ENCODE measurements at places on chromosomes 12 and 14.

- no peak for DNase-seq
These were observed 9.1 kb downstream of the PRKCH start for GRCh38 chr14:61330511-61330910.

DNA sequence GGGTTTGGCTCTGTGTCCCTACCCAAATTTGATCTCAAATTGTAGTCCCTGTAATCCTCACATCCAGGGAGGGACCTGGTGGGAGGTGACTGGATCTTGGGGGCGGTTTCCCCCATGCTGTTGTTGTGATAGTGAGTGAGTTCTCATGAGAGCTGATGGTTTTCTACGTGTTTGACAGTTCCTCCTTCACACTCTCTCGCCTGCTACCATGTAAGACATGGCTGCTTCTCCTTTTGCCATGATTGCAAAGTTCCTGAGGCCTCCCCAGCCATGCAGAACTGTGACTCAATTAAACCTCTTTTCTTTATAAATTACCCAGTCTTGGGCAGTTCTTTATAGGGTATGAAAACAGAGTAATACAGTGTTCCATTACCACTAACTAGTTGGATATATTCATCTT is 10.3 kb upstream of the LRRC23 start:
- DNase-seq, result no peak

DNA sequence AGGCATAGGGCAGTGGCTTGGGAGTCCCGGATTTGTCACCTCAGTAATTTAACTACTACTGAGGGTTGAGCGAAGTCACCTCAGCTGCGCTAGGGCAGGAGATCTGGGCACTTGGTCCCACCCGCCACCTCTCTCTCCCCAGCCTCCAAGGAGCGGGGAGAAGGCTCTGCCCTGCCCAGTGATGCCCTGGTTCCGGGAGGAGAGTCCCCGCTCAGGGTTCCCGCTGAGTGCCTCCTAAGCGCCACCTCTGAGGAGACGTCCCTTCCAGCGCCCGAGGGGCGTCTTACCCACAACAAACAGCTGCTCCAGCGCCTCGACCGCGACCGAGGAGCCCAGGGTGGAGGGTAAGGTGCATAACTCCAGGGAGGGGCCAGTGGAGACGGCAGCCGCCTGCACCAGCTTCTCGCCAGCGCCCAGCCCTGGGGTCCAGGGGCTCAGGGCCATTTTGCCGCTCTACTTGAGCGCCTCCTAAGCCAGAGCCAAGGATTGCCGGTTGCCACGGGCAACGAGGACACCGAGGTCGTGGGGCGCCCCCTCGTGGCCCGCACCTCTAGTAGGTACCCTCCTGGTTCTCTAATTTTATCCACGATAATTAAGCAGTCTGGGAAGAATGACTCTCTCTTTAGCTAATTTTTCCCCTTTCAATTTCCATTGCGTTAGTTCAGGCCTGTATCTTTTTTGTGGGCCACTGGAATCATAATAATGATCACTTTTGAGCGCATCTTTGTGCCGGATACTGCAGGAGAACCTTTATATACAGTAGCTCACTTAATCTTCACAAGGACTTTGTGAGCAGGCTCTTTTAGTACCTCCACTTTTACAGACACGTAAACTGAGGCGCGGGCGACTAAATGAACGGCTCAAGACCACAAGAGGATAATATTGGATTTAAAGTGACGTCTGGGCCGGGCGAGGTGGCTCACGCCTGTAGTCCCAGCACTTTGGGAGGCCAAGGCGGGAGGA is at the start of gene CCDC175:
TSS of gene CCDC175 (minus strand) at position 481 of the 963 bp plus-strand sequence. CDS start at position 444, 37 bp downstream.
- DNase-seq, result peak; percentile 95

DNA sequence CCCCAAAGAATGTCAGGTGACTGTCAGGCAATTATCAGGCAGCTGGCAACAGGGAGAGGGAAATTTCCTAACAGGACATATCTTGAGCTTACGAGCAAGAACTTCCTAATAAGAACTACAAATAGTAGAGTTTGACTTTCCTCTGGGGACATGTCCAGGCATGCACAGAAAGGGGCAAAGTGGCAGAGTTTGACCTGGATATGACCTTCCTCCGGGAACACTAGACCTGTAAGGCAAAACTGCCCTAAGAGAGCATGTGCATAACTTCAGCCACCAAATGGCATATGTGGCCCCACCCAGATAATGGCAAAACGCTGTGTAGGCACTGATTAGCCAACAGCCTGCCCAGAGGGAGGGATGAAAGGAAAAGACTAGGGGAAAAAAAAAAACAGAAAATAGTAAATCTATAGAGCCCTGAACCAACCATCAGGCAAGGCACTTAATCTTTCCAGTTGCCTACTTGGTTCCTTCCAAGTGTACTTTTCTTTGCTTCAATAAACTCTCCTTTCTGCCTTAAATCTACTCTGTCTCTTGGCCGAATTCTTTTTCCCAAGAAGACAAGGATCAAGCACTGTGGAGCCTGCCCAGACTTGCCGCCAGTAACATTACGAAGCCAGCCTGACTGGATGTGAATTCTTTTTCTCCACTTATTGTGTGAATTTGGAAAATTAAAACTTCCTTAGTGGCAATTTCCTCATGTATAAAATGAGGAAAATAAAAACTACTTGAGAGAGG is 164.1 kb downstream of the SPTSSA start:
- no peak for DNase-seq

DNA sequence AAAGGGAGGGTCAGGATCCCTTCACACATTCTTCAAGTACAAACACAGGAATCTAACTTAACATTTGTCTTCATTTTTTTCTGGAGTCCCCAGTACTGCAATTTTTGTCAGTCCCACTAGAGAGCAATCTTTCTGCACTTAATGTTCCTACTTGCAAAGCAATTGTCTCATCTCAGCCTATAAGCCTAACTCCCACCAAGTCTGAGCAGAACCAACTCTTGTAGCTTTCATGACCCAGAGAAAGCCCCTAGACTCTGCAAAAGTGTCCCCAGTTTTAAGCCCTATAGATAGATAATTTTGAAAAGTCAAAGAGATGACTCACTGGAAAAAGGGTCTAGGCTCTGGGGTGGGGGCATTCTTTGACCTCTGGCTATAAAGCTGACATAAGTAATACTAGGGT is 1.8 kb upstream of the ZBTB39 start:
- no peak for DNase-seq

GRCh38 chr14:100294213-100294962 is 11.9 kb downstream of the SLC25A29 start:
- peak; percentile 3 for DNase-seq

DNA sequence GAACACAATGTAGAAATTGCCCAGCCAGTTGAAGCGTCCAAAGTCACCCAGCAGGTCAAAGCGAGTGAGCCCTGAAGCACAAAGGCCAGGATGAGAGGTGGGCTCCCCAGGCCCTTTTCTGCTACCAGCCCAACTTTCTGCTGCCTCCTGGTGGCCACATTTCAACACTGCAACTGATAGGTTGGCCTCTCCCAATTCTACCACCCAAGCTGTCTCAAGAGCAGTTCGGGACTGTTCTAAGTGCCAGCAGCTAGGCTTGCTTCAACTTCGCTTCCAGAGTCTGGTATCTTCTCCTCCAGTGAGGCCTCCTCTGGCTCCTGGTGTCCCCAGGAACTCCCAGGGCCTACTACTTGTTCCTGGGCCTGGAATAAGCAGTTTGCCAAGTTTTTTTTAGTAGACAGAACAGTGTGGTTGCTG is 3.4 kb upstream of the DHH start:
- DNase-seq, result peak; percentile 87

GRCh38 chr14:24226473-24226872 is 5.7 kb downstream of the NEDD8 start:
- no peak for DNase-seq

GRCh38 chr14:103816991-103817390 is 30.4 kb downstream of the PPP1R13B start:
- DNase-seq, result no peak

DNA sequence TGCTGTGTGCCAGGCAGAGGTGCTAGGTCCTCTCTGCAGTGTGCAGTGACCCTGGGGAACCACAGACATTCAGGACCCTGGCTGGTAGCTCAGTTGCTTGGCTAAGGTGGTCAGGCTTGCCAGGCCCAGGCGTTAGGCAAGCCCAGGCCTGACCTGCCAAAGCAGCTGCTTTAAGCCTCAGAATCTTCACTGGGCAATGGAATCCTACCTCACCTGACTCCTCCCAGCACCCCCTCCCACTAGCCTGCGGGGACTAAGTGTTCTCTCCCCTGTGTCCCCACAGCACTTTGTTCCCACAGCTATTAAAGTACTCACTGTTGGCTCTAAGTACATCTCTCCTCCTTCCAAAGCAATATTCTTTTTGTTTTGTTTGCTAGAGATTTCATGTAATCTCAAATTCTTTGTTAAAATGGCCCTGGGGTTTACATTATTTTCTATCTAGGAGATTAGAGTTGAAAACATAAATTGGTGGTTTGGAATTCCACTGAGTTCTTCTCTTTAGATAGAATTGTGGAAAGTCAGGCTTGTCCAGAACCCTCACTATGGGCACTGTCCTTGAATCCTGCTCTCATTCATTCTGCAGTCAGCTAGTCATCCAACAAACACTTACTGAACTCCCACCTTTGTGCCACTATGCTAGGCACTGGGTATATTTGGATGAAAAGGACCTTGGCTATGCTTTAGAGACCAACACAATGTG is 44.4 kb downstream of the DGLUCY start:
- no peak for DNase-seq

DNA sequence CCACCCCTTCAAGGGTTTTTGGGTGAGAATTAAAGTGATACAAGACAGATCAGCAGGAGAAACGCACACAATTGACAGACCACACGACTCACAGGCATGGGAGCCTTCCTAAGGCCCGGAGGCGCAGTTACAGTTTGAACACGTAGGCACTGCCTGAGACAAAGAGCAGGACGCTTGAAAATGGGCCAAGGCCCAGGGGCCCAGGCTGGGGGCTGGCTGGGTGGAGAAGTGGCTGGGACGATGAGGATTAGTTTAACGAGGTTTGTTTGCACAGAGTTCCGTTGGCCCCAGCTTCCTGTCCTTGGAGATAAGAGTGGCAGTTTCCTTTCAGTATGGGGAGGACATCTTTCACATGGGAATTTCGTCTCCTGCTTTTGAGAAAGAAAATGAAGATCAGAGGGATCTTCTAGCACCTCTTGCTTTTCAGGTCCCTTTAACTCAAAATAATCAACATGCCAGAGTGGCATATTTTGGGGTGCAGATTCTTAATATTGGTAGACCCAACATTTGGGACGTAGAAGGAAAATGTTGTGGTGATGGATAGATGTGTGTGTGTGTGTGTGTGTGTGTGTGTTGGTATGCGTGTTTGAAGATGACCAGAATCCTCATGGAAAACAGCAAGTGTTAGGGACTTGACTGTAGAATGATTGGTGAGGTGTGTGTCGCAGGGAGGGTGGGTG is 44.6 kb downstream of the DLK1 start:
- no peak for DNase-seq

- DNase-seq, result no peak
These were observed 212.6 kb downstream of the SLC16A7 start for GRCh38 chr12:59808317-59808910.

DNA sequence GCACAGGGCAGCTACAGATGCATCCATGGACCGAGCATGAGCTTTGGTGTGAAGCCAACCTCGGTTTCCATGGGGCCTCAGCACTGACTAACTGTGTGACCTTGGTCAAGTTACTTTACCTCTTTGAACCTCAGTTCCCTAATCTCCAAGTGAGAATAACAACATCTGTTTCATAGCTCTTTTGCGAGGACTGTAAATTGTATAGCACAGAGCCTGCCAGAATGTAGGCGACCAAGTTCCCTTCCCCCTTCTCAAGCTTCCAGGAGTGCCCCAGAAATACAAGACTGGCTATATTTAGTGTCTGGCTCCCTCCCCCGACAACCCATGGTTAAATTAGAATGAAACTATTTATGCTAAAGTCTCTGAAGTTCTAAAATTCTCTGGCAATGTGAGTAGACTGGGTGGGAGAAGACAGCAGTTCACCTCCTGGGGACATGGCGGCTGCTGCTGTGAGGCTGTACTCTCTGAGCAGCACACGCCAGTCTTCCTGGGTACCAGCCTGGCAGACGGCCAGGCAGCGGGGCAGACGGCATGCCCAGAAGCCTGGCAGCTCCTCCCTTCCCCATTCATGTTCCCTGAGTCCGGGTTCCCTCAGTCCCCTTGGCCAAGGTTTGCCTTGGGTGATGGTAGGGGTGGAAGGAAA is 22.0 kb upstream of the TMED10 start:
- DNase-seq, result no peak

- no peak for DNase-seq
These were observed 85.6 kb upstream of the TSPAN8 start for GRCh38 chr12:71243370-71243769.

GRCh38 chr12:86435053-86435452 is 178.9 kb upstream of the MGAT4C start:
- no peak for DNase-seq

DNA sequence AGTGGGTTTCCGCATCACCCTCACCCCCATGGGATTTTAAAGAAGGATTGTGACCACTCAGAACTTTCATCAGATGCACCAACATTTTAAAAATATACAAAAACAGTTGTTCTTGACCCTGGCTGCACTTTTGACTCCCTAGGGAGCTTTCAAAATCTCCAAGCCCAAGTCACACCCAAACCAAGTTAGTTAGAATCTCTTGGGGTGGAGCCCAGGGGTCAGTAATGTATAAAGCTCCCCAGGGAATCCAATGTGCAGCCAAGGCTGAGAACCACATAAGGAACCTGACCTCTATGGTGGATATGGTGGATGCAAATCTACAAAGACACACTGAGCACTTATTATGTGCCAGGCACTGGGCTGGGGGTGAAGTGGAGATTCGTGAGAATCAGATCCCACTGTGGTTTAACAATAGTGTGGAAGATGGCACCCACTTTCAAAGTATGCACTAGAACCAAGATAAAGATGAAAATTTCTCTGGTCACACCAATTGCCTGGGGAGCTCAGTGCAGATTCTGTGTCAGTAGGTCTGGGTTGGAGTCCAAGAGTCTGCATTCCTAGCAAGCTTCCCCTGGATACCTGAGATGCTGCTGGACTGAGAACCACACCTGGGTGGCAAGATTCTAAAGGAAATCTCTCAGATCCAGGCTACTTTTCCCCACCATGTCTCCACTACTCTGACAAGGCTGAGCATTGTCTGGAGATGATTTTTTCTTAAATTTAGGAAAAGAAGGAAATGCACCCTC is 18.9 kb upstream of the CMKLR1 start:
- no peak for DNase-seq

Measured in WTC11 (cell line).